ENCODE measurements at places on chromosomes 7 and 10. TPM values are rescaled to one million over a fixed set of nuclear protein-coding genes. Genes with fewer than 3 reads are reported as not detected.

- H3K4me1 ChIP-seq, result peaks cover 25% of the 10 kb centered on the region
- H3K27ac ChIP-seq, result no peak overlapping the region
- no peaks in the 10 kb centered on the region for H3K27me3 ChIP-seq
- H3K36me3 ChIP-seq, result no peaks in the 10 kb centered on the region
- H3K4me3 ChIP-seq, result no peak overlapping the region
These were observed 167.2 kb upstream of the AKR1E2 start for GRCh38 chr10:4658777-4659176.

DNA sequence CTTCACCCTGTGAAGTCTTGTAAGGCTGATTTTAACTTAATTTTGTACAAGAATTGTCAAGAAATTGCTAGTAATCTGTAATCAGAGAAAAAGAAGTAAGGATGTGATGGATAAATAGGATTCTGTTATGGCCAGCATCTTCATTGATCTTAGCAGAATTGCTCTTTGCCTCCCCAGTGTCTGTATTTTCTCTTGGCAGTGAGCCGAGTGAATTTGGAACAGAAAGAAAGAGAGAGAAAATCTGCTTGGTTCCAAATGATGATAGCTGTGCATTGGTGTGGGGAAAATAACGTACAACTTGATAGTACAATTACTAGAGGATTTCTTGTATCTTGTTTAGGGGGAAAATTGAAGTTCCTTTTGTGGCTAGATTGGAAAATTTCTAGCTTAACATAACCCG is 34.6 kb downstream of the VTI1A start:
- no peaks in the 10 kb centered on the region for H3K36me3 ChIP-seq
- H3K4me1 ChIP-seq, result no peaks in the 10 kb centered on the region
- no peak overlapping the region for H3K27ac ChIP-seq
- no peaks in the 10 kb centered on the region for H3K27me3 ChIP-seq

GRCh38 chr7:30301751-30302150 is 17.4 kb downstream of the ZNRF2 start:
- no peak overlapping the region for H3K4me3 ChIP-seq
- no peaks in the 10 kb centered on the region for H3K27me3 ChIP-seq
- peak overlapping the region; percentile 79 for H3K27ac ChIP-seq
- DNase-seq, result no peak
- H3K4me1 ChIP-seq, result peaks cover 10% of the 10 kb centered on the region

DNA sequence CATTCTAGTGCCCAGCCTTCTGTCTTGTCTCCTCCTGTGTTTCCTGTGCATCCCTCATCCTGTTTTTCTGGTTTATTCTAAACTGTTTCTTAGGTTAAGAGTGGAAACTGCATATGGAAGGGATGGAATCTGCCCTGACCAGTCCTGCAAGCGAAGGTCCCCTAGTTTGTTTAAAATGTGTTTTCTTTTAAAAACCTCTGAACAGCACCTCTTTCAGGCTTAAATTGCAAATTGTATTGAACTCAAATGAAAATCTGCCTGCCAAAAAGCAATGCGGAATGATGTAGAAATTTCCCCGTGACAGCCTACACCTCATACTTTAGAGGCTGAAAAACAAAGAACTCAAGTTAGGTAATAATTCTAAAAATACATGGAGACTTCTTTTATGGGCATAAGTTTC is 222.8 kb upstream of the IMMP2L start:
- H3K4me1 ChIP-seq, result peaks cover 56% of the 10 kb centered on the region
- DNase-seq, result no peak
- H3K27ac ChIP-seq, result peak overlapping the region; percentile 79

The MINPP1 gene
- total RNA-seq, result 23.2 TPM

The EPO gene
- total RNA-seq, result 0.27 TPM

The ARMC3 gene
- 1.3 TPM for total RNA-seq

The ASB15 gene
- not detected for total RNA-seq

The ZCCHC24 gene
- total RNA-seq, result 34.0 TPM

The IDI2 gene
- total RNA-seq, result not detected

The SAP25 gene
- 13.5 TPM for total RNA-seq

The IGF2BP3 gene
- 89.1 TPM for total RNA-seq

Measured in mesothelial cell of epicardium (in vitro differentiated cells).